Stimulated activated CD8-positive, alpha-beta memory T cell treated with anti-CD3 and anti-CD28 coated beads, Interleukin-7, amount 100 ng/mL, for 48 hours (primary cell): ENCODE measurements at places on chromosomes 11 and 22.

DNA sequence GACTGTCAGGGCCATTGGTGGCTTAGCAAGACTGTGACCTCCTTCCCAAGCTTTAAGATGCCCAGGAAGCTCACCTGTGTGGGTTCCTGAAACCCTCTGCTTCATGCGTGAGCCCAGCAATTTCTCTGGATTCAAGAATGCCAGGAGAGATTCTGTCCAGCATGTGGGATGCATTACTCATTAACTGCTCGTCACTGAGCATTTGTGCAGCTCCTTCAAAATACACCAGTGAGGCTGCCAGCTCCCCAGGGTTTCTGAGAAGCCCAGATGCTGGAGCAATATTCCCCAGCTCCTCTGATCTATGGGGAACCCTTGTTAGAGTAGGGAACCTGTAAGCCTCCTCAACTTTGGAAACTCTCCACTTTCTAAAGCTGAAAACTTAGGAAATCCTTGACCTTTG, 126.5 kb downstream of the CHST1 start:
- DNase-seq: no peak

DNA sequence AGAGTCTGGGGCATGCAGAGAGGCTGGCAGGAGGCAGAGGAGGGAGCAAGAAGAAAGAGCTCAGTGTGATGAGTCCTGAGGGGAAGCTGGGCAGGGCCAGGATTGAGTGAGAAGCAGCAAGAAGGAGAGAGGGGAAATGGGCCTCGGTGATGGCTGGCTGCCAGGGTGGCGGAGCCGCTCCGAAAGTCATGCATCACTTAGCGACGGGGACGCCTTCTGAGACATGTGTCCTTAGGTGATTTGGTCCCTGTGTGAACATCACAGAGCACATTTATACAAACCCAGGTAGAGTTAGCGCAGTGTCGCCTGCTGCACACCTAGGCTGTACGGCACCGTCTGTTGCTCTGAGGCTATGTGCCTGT, 15.1 kb downstream of the TBC1D22A start:
- no peak for DNase-seq

- no peak for DNase-seq
These were observed 19.7 kb upstream of the LRRC4C start for GRCh38 chr11:41479179-41479578.

DNA sequence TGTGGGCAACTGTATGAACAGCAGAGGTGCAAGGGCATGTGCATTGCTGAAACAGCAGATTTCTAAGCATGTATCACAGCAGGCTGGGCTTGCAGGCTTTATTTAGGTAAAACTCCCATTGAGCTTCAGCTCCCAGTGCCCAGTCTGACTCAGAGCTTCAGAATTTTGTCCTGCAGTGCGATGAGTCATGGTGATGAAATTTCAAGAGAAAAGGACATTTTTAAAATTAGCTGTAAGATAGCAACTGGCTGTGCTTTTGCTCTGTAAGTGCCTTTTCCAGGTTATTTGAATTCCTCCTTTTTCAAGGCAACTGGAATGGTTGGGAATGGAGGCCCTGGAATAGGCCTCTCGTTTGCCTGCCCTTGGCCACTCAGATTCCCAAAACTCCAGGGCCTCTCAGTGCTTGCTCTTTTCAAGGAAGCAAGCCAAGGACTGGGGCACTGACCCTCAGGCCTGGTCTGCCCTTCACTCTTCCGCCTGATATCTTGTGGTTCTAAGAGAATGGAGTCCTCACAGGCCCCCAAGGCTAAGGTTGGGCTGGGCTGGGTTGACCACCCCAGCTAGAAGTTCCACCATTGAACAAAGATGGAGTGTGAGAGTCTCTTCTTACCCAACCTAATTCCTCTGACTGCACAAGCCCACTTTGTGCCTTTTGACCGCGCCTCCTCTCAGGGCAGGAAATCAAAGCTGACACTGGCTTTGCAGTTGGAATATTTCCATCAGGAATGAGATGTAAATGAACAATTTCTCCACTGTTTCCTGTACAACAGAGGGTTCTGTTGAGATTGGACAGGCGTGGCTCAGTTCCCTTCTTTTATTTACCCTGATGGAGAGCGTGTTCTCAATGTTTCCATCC, 59.5 kb upstream of the PRSS23 start:
- peak; percentile 26 for DNase-seq

DNA sequence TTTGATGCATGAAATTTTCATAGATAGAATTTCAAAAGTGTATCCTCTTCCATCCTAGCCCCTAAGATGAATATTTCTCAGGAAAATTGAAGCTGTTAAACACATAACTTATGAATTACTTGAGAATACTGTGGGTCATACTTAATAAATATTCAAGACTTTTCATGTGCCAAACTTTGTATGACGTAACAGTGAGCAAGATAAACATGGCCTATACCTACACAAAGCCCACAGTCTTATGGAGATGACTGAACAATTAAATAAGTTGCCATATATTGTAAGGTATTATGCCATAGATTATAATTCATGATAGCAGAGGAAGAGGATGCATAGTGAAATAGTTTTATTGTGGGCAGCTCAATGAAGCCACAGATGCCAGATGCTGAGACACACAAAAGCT, 620.7 kb upstream of the ANO5 start:
- no peak for DNase-seq

DNA sequence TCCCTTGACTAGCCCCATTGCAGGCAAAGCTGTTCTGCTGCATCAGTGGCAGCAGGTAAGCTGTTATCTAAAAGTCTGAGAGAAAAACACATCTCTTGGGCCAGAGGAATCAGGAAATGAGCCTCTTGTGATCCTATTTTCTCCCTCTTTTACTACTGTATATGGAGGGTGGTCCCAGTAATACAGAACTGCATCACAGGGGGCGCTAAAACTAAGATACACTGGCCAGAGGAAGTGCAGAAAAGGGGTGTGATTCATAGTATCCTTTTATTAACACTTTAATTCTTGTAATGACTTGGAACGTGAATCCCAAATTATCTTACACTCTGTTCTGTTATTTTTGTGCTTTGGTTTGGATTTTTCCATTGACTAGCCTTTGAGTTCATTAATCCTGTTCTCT, 8.8 kb upstream of the MED17 start:
- DNase-seq: no peak

GRCh38 chr11:119091966-119092879, 7.5 kb downstream of the HMBS start:
- DNase-seq: no peak

GRCh38 chr11:76626921-76627401, 43.6 kb downstream of the LRRC32 start:
- DNase-seq: peak; percentile 64

GRCh38 chr11:11740836-11741235, 100.9 kb upstream of the USP47 start:
- no peak for DNase-seq

DNA sequence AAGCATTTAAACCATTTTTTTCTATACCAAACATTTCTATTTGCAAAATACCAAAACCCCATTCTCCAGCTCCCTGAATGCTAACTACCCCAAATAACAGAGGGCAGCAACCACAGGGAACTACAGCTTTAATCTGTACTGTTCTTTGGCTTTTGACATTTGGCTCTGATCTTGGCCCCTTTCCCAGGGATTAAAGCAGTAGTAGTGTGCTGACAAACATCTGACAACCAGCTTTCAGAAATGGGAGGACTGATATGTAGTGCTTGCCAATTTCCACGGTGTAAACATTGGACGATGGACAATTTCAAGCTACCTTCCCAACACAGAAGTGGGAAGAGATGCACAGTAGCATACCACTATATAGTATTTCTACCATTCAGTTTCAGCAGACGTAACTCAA, 88.4 kb upstream of the TEAD1 start:
- no peak for DNase-seq

DNA sequence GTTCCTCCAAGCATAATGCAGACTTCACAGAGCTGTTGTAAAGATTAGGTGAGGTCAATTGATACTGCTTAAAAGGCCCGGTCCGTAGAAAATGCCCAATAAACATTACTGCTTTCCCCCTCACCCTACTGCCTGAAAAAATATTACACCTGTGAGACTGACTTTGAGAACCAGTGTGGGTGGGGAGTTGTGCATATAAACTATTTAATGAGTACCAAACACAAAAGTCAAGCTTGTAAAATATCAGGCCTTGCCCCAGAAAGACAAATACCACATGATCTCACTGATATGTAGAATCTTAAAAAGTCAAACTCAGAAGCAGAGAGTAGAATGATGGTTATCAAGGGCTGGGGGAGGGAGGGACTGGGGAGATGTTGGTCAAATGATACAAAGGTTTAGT, 46.7 kb downstream of the C22orf42 start:
- no peak for DNase-seq

- no peak for DNase-seq
These were observed 8.5 kb upstream of the CCDC89 start for GRCh38 chr11:85694385-85694980.

- no peak for DNase-seq
These were observed 22.8 kb downstream of the CASP5 start for GRCh38 chr11:105000167-105000566.

- no peak for DNase-seq
These were observed 71.6 kb downstream of the KCNQ1 start for GRCh38 chr11:2516276-2517015.

DNA sequence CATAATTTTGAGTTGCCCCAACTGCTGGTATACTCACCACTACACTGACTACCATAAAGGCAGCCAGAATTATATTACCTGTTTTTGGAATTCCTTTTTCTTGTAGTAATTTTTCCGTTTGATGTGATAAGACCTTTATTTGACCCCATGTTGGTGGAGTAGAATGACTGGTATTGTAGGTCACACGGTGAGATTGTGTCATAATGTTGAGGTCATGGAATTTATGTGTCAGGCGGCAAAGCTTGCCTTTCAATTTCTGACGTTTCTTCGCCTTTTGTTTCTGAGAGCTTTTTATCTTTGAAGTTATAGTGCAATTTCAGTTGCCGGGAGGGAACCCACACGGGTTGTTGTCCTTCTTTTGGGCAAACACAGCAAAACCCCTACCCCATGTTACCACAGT, 13.0 kb downstream of the OR52K1 start:
- DNase-seq: no peak

- DNase-seq: no peak
These were observed 114.8 kb downstream of the GRM5 start for GRCh38 chr11:88950975-88951374.

GRCh38 chr11:62708793-62709192, 1.3 kb downstream of the GNG3 start:
- DNase-seq: peak; percentile 44

DNA sequence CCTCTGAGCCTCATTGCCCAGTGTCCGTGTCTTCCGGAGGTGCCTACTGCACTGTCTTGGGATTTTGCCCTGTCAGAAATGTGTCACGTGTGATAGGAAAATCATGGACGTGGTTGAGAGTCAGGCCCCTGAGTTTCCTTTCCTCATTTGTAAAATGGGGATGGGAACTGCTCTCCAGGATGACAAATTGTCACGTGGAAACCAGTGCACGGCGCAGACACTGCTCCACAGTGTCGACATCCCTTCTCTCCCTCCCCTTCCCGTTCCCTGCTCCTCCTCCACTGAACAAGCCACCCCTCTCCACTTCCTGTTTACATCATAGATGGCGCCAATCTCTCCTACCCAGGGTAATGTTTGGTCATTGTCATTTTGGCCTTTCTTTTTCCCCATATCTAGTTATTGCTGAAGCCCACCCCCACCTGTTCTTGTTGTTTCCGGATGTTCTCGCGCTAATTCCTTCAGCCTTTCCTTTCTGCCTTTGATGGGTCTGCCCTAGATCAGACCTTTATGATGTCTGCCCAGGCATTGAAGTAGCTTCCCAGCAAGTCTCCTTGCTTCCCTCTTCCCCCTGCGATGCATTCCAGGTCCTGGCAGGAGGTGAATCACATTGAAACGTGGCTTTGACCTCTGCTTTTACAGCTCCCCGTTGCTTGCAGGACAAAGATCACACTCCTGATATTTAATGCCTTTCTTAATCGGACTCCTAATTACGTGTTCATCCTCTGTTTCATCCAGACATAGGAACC, 91.8 kb downstream of the TBC1D22A start:
- DNase-seq: no peak

GRCh38 chr11:19382131-19382611, 141.4 kb upstream of the E2F8 start:
- no peak for DNase-seq
